Right renal pelvis (tissue), 4 donors: ENCODE measurements at places on chromosomes 7 and 10.

DNA sequence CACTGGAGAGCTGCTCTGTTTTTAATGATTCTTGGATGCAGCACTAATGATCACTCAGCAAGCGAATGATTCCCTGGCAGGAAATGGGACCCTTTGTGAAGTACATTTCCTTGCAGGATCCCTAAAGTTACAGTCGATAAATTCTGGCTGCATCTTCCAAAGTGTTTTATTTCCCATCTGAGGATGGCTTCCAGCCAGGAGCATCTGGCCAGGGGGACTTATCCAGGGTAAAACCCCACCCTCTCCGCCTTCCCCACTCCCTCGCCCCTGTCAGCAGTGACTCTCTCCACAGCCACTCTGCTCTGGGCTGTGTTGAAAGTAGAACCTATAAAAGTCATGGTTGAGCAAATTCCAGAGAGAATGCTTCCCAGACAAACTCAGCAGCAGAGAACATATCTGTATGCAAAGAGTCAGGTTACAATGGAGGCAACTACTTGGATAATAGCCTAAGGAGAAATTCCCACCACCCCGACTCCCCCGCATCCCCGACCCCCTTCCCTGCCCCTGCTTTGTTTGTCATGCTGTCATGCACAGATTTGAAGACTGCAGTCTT is 111.0 kb upstream of the ANLN start:
- DNase-seq, result no peak

GRCh38 chr7:27169658-27170425 is 4.3 kb downstream of the HOXA10 start:
- DNase-seq, result no peak

DNA sequence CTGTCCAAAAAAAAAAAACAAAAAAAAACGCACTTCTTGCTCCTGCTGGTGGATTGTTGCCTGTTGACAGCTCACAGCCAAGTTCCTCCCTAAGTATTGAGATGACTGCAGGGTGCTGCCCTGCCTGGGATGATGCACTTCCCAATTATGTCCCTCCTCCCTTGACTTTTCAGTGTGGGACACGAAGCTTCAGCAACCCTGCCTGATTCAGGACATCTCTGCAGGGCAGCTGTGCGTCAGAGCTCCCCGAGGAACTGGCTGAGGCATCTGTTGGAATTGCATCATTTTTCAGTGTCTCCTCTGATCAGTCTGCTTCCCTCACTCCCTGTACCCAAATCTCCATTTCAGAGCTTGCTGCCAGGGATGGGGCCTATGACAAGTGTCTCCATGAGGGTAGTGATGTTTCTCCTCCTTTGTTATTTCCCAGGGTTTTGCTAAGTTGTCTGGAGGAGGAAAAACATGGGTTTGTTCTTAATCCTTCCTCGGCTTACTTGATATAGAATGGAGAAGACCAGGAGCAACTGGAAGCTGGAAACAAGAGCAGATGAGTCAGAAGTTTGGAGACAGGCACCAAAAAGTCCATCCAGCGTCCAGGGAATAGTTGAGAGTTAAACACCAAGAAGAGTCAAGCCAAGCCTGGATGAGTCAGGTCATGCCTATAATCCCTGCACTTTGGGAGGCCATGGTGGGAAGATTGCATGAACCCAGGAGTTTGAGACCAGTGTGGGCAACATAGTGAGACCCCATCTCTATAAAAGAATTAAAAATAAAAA is 355.1 kb downstream of the GALNT17 start:
- DNase-seq, result no peak

- DNase-seq, result no peak
Measured at GRCh38 chr7:27260211-27260610, 17.6 kb downstream of the EVX1 start.

DNA sequence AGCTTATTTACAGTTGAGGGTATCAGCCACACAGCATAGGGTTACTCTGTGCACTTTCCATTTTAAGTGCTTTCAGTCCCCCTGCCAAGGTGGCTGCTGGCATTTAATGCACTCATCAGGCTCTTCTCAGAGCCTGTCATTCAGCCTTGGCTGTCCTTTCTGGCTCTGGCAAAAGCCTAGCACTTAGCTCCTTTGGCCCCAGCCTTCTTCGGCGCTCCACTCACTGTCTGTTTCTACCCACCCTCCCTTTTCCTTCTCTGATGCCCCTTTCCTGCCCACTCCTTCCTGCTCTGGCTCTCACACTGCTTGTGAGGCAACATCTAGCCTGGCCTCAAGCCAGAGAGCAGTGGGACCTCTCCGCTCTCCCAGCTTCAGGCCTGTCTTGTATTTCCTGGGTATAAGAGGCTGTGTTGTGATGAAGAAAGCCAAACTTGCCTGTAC is 60.2 kb downstream of the WIPF3 start:
- DNase-seq, result no peak

GRCh38 chr7:136874393-136875032 is 6.1 kb downstream of the CHRM2 start:
- DNase-seq, result no peak

DNA sequence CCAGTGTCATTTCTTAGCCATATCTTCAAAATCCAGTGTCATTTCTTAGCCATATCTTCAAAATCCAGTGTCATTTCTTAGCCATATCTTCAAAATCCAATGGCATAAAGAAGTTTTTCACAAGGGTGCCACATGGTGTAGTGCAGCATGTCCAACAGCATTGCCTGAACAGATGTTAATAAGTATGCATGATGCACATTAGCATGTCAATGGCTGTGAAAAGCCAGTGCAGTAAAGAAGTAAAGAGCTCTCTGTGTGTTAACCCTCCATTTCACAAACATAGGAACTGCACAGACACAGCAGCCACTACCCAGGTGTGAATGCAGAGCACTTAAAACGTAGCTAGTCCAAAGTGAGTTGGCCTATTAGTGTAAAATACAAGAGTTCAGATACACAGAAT is 89.8 kb downstream of the GNAI1 start:
- no peak for DNase-seq

GRCh38 chr10:17001961-17002749 is 127.5 kb downstream of the CUBN start:
- no peak for DNase-seq

DNA sequence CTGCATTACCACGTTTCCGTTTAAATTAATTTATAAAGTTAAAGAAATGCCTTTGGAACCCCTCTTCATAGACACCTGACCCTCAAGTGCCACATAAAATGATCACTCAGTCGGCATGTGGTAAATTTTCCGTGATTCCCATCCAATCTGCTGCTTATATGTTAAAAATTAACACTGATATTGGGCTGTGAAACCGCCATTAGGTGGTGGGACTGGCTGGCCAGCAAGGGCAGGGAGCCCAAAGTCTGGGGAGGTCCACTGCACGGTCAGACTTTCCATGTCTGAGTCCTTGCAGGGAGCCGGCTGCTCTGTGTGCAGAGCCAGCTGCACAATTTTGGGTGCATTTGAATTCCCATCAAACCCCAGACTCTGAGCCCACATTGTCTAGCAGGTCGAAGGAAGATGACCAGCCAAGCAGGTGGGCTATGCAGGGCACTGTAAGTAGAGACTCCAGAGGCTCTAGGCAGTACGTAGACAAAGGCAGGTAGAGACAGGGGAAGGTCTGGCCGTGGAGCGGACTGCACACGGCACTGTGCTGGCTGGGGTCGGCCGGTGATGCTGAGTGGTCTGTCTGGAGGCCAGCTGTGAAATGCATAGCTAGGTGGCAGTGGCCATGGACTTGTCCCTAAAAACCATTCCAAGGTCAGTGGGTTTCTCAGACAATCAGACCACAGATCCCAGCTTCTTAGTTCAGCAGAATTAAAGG is 122.9 kb downstream of the SH3PXD2A start:
- no peak for DNase-seq

GRCh38 chr7:21011153-21011552 is 224.5 kb upstream of the SP8 start:
- DNase-seq, result no peak

DNA sequence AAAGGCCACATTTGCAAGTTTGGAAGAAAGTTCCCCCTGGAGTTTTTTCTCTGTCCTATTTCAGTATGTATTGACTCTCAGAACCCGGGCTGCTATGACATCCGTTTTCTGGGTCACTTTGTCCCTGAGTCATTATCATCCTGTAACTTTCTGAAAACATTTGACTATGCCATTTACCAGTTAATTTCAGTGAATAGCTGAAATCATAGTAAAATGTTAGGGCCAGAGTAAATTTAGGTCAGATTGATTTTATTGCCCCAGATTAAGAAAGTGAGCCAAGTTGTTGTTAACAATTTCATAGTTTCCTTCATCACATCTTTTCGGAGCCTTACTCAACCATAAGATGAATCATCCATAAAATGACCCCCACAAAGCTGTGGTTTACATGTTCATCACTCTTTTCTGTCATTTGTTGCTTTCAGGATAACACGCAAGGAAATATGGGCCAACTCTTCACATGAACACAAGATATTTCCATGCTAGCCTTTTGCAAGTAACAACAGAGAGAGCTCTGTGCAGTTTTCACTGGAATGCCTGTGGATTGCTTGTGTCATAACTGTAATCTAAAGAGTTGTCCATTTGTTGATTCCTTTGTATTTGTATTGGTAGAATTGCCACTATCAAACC is 3.9 kb upstream of the MACC1 start:
- no peak for DNase-seq

GRCh38 chr10:61903928-61904344 is 2.4 kb downstream of the ARID5B start:
- DNase-seq, result no peak

- no peak for DNase-seq
Measured at GRCh38 chr10:84077768-84078167, 61.5 kb upstream of the GHITM start.
